ENCODE measurements at places on chromosomes 6 and 20. TPM values are rescaled to one million over a fixed set of nuclear protein-coding genes. Genes with fewer than 3 reads are reported as not detected.

DNA sequence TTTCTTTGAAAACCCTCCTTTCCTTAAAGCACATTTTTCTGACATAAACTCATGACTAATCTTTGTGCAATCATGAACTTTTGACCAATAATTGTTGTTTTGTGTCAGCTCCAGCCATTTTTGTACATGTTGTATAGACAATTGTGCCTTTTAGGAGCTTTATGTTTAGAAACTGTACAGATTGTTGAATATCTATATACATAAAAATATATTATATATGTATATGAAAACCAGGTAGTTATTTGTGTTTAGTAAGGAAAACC, 125.7 kb upstream of the EDN1 start:
- H3K4me3 ChIP-seq = no peak overlapping the region
- DNase-seq = no peak
- no peaks in the 10 kb centered on the region for H3K27me3 ChIP-seq
- no peak overlapping the region for H3K27ac ChIP-seq

GRCh38 chr6:30258204-30258603, 45.0 kb upstream of the TRIM26 start:
- peak overlapping the region; percentile 44 for H3K4me3 ChIP-seq
- peaks cover 31% of the 10 kb centered on the region for H3K27me3 ChIP-seq
- H3K27ac ChIP-seq = peak overlapping the region; percentile 6
- H3K36me3 ChIP-seq = no peaks in the 10 kb centered on the region
- H3K4me1 ChIP-seq = peaks cover 10% of the 10 kb centered on the region

GRCh38 chr6:2072453-2072852, 173.0 kb downstream of the GMDS start:
- H3K4me3 ChIP-seq = no peak overlapping the region
- no peak for DNase-seq
- no peaks in the 10 kb centered on the region for H3K4me1 ChIP-seq
- no peaks in the 10 kb centered on the region for H3K27me3 ChIP-seq
- peaks cover 3% of the 10 kb centered on the region for H3K36me3 ChIP-seq

Gene HCK
- total RNA-seq = not detected

Gene OR12D3
- total RNA-seq = not detected
